ENCODE measurements at places on chromosomes 13 and 19. TPM values are rescaled to one million over a fixed set of nuclear protein-coding genes. Genes with fewer than 3 reads are reported as not detected.

DNA sequence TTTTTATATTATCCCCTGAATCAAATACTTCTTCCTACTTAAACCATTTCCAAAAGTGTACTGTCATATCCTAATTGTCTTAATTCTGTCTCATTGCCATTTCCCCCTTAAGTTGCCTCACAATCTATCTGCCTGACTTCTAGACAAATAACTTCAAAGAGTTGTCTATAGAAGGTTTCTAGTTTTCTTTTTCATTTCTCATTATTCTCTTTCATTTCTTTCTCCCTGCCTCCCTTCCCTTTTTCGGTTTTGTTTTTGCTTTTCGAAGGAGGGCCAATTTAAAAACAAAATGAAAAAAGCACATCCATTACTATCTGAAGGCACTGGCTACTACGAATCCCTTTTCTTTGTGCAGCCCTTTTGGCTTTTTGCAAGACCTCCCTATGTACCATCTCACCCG lies 367.2 kb downstream of the DNAJC15 start:
- no peak for DNase-seq
- no peak overlapping the region for H3K4me3 ChIP-seq
- no peaks in the 10 kb centered on the region for H3K27me3 ChIP-seq
- H3K36me3 ChIP-seq: no peaks in the 10 kb centered on the region
- H3K4me1 ChIP-seq: peaks cover 30% of the 10 kb centered on the region

- H3K27me3 ChIP-seq: no peaks in the 10 kb centered on the region
- no peak overlapping the region for H3K27ac ChIP-seq
- H3K36me3 ChIP-seq: no peaks in the 10 kb centered on the region
- H3K4me1 ChIP-seq: no peaks in the 10 kb centered on the region
- no peak overlapping the region for H3K4me3 ChIP-seq
- DNase-seq: no peak
Measured at GRCh38 chr19:36151144-36152018, 866 bp downstream of the COX7A1 start.

DNA sequence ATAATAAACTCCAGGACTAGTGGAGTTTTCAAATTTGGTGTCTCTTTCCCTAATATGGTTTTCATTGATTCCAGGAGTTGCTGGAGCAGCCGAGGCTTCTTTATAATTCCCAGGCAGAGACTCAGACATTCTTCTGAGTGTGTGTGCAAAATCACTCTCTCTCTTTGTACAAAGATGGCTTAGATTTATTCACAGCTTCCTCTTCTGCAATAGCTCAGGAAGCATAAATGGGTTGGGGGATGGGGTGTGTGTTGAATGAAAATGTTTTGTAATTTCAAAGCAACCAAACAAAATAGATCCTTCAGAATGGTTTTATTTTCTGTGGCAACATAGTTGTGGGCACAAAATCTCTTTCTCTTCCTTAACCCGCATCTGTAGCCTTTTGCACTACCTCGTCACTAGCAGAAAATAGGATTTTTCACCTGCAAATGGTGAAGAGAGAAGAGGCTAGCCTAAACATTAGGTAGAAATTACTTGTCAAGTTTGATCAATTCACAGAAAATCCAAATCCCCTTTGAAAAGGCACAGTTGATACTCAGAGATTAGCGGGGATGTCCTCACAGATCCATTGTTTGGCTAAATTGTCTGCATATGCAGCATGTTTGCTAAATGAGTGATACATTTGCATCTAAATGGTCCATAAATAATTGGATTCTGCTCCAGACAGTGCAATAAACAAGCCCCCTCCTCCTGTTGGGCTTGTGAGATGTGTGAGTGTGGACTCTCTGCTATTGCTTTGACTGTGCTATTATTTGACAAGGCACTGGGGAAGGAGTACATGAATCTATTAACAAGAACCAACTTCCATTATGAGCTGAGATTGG lies 66.7 kb downstream of the CBY2 start:
- no peak overlapping the region for H3K27ac ChIP-seq
- H3K36me3 ChIP-seq: no peaks in the 10 kb centered on the region
- H3K27me3 ChIP-seq: peaks cover 2% of the 10 kb centered on the region
- no peak for DNase-seq

- H3K4me1 ChIP-seq: no peaks in the 10 kb centered on the region
- no peaks in the 10 kb centered on the region for H3K36me3 ChIP-seq
- DNase-seq: no peak
Measured at GRCh38 chr19:45243144-45243732, 2.0 kb downstream of the EXOC3L2 start.

DNA sequence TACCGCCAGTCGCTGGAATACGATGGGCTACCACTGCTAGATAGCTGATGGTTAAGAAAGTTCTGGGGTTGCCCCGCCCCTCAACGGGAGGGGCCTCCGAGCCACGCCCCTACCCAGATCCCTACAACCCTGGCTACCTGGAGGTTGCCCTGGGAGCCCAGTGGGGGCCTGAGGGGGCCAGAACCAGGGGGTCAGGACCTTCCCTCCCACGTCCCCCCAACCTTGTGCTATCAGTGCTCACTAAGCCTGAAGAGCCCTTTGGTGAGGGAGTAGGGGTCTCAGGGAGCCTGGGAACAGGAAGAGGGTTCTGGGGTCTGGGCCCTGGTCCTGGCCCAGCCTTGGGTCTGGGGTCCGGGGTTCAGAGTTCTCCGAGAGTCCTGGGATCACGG lies 8.9 kb downstream of the OCEL1 start:
- no peaks in the 10 kb centered on the region for H3K36me3 ChIP-seq
- H3K27me3 ChIP-seq: no peaks in the 10 kb centered on the region
- H3K4me1 ChIP-seq: peaks cover 29% of the 10 kb centered on the region
- H3K4me3 ChIP-seq: no peak overlapping the region
- DNase-seq: no peak

DNA sequence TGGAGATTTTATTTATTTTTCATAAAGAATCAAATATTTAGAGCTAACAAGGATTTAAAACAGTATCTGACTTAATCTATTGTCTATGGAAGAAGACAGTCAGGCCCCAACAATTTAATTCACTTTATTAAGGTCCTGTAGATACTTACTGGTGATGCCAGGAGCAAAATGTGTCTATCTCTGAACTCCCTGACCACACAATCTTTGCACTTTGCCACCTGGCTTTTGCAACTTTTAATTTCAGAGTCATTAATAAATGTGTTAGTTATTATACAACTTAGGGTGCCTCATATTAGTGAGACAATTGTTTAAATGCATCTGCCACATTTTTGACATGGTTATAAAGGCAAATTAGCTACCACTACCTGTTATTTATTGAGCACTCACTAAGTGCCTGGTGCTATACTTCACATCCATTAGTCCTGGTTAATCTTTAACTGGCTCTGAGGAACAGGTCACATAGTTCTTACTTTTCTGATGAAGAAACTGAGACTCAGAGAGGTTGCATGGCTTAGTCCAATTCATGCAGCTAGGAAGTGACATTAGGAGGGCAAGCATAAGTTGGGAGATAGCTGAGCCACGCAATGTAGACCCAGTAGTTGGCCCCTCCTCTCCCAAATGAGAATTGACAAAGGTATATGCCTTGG lies 297.9 kb downstream of the DCT start:
- no peak overlapping the region for H3K4me3 ChIP-seq
- no peaks in the 10 kb centered on the region for H3K27me3 ChIP-seq
- H3K36me3 ChIP-seq: no peaks in the 10 kb centered on the region
- peak overlapping the region; percentile 47 for H3K27ac ChIP-seq

DNA sequence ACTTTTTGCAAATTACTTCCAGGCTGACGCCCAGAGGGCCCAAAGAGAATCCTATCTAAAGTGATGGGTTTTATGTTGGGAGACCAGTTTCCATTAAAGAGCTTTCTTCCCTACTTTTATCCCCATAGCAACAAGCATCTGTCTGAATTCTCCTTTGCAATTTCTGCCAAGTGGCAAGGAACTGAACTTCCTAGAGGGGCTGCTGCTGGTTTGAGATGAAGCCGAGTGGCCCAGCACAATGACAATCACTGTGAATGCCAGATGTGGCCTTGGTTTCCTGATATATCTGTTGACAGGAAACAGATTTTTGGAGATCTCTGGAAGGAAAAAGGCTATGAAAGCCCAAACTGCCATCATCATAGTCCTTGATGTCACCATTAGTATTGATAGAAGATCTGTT lies 198.6 kb downstream of the OXGR1 start:
- H3K4me1 ChIP-seq: no peaks in the 10 kb centered on the region
- no peaks in the 10 kb centered on the region for H3K36me3 ChIP-seq
- H3K4me3 ChIP-seq: no peak overlapping the region
- DNase-seq: no peak
- no peak overlapping the region for H3K27ac ChIP-seq

DNA sequence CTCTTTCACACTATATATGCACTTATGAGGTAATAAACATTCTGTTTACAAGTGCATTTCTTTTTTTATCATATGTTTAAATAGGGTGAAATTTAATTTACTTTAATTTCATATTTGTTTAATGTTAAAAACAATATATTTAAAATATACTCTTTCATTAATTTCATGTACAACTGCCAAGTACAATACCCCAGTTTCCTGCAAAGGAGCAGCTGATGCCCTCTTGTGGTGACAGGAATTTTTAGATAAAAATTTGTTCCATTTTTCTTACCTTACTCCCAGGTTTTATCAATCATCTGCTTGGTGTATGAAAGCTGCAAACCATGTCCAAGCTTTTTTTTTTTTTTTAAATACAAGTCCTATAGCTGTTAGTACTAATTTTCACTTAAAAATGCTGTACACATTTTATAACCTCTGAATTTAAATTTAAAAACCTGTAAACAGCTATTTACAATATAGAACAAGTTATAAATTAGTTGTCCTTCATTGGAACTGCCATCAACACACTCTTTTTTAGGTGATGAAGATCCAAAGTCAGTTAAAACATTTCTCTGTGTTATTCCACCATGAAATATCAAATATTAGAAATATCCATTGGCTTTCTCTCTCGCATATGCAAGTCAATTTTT lies 4.9 kb downstream of the PCDH20 start:
- no peak overlapping the region for H3K27ac ChIP-seq
- peaks cover 21% of the 10 kb centered on the region for H3K27me3 ChIP-seq
- peaks cover 5% of the 10 kb centered on the region for H3K4me1 ChIP-seq
- no peaks in the 10 kb centered on the region for H3K36me3 ChIP-seq
- H3K4me3 ChIP-seq: no peak overlapping the region
- DNase-seq: peak; percentile 44

DNA sequence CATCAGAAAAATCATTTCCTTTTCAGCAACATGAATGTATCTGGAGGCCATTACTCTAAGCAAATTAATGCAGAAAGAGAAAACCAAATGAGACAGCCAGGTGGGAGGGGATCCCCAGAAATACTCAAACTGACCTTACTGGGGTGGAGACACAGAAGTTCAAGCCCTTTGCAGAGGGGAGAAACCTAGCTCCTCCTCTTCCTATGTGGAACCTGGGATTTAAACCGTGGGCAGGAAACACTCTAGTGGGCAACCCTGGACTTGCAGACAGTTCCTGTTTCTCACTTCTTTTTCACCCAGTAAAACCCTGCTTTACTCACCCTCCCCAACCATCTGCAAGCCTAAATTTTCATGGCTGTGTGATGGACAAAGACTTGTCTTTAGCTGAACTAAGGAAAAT lies 61.3 kb downstream of the SLITRK6 start:
- H3K4me3 ChIP-seq: no peak overlapping the region
- no peak for DNase-seq
- H3K4me1 ChIP-seq: no peaks in the 10 kb centered on the region
- H3K27ac ChIP-seq: no peak overlapping the region
- H3K27me3 ChIP-seq: no peaks in the 10 kb centered on the region
- no peaks in the 10 kb centered on the region for H3K36me3 ChIP-seq

GRCh38 chr19:8640402-8641004 lies 10.1 kb downstream of the NFILZ start:
- H3K36me3 ChIP-seq: no peaks in the 10 kb centered on the region
- no peaks in the 10 kb centered on the region for H3K4me1 ChIP-seq
- H3K27ac ChIP-seq: peak overlapping the region; percentile 82
- H3K27me3 ChIP-seq: no peaks in the 10 kb centered on the region

DNA sequence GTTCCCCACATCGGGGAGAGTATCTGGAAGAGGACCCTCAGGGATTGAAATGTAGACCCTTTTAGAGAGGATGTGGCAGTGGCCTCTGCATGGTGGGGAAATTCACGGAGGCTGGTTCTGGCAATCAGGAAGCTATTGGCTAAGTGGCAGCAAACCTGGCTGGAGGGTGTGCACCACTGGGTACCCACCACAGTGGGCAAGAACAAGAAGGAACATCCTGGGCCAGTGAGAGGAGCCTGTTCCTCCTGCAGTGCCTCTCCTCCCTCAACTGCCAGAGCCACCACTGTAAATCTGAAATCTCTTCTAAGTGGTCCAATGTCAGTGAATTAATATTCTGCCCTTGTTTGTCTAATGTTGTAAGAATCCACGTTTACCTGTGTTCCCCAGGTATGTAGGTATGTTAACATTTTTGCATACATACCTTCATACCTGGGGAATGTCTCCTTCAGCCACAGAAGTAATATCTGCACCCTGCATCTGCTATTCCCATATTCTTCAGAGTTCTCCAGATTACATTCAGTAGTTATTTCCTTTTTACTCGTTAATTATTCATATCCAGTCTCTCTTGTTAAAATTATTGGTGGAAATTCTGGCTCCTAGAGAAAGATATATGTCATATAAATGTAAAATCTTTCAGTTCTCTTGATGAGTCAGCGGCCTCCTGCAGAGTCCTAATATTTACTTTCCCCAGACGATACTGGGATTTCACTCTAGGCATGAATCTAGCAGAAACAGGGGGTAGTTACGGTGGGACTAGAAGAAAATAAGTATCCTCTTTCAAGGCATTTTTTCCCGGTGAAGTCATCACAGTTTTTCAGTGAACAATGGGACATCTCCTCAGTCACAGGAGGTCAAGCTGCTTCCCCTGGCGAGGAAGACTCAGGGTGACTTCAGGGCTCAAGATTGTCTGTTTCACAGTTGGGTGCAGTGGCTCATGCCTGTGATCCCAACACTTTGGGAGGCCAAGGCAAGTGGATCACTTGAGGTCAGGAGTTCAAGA lies 148.3 kb downstream of the MYO16 start:
- no peak overlapping the region for H3K4me3 ChIP-seq
- no peaks in the 10 kb centered on the region for H3K36me3 ChIP-seq
- H3K27ac ChIP-seq: peak overlapping the region; percentile 41
- H3K27me3 ChIP-seq: no peaks in the 10 kb centered on the region
- H3K4me1 ChIP-seq: no peaks in the 10 kb centered on the region

DNA sequence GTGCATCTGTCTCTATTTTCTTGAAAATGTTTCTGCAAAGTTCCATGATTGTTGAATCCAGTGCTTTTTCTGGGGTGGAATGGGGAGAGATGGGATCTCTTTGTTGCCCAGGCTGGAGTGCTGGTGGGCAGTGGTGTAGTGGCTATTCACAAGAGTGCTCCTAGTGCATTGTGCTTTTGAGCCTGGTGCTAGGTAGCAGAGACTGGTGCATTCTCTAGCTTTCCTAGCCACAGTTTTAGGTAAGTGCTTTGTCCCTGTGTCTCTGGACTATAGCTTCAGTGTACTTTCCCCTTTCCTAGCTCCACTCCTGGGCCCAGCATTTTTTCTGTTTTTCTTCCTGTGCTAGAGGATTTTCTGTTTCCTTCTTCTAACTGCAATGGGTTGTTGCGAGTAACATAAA lies 825.6 kb downstream of the SLITRK6 start:
- no peaks in the 10 kb centered on the region for H3K36me3 ChIP-seq
- no peaks in the 10 kb centered on the region for H3K27me3 ChIP-seq
- H3K4me1 ChIP-seq: no peaks in the 10 kb centered on the region
- H3K4me3 ChIP-seq: no peak overlapping the region

GRCh38 chr19:6362351-6362801 lies 1.0 kb downstream of the CLPP start:
- H3K27ac ChIP-seq: peak overlapping the region; percentile 60
- H3K4me3 ChIP-seq: peak overlapping the region; percentile 75
- H3K27me3 ChIP-seq: no peaks in the 10 kb centered on the region

OXGR1 gene
- total RNA-seq: 0.63 TPM

KLF1 gene
- 0.37 TPM for total RNA-seq

MRPL57 gene
- total RNA-seq: 25.1 TPM

CHST8 gene
- 0.36 TPM for total RNA-seq

DAZAP1 gene
- total RNA-seq: 42.4 TPM

CYP2F1 gene
- not detected for total RNA-seq

OVOL3 gene
- not detected for total RNA-seq

Data from hepatocyte (in vitro differentiated cells).